ENCODE measurements at places on chromosomes 13 and 19.

- no peak for DNase-seq
These were observed 75.0 kb downstream of the KCNRG start for GRCh38 chr13:50090211-50090610.

GRCh38 chr13:21901811-21902708 is 231.2 kb downstream of the FGF9 start:
- no peak for DNase-seq

DNA sequence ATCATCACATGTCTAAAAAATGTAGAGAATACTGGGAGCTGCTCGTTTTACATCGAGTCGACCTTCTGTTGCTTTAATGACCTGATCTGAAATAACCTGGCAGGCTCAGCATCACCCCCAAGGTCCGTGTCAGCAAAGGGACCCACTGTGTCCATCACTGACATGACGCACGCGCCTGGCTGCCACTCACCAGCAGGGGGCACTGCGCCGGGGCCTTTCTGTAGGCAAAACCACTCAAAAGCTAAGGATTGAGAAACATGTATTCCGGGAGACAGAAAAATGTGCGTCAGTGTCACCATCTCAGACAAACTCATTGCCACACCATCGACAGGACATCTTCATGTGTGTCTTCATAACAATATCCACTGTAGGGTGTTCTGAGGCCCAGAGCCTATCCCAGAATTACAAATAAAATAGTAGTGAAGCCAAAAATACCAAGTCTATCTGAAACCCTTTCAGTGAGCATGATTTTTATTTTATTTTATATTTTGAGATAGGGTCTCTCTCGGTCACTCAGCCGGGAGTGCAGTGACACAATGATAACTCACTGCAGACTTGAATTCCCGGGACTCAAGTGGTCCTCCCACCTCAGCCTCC is 130.3 kb upstream of the LSM14A start:
- no peak for DNase-seq

DNA sequence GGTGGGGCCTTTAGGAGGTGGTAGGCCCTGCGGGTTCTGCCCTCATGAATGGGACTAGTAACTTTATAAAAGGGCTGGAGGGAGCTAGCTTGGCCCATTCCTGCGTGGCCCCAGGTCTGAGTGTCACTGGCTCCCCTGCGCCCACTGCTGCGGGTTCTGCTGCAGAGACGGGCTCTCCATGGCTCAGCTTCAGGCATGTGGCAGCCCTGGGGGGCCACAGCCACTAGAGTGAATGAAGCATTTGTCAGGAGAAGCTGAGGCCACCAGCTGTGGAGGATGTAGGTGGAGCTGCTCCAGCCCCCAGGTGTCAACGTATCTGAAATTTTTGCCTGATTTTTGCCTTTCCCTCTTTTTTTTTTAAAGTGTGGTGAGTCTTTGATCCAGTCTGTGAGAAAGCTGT is 119.1 kb downstream of the SOX1 start:
- DNase-seq = no peak

- DNase-seq = no peak
These were observed 13.1 kb downstream of the DCAF15 start for GRCh38 chr19:13965377-13965896.

DNA sequence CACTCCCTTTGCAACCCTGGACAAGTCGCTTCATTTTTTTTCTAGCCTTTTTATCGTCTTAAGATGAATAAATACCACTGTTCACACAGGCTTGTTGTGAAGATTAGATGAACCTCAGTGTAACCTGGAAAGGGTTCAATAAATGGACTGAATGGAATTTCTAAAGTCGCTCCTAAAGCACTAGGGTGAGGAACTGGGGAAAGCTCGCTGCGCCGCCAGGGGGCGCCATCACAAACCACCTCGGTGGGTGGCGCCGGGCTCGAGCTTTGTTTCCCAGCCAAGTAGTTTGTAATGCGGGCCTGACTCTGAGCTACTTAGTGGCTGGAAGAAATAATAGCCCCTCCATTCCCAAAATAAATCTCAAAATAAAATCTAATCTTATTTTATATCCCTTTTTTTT is 2.2 kb upstream of the CEACAM6 start:
- no peak for DNase-seq

DNA sequence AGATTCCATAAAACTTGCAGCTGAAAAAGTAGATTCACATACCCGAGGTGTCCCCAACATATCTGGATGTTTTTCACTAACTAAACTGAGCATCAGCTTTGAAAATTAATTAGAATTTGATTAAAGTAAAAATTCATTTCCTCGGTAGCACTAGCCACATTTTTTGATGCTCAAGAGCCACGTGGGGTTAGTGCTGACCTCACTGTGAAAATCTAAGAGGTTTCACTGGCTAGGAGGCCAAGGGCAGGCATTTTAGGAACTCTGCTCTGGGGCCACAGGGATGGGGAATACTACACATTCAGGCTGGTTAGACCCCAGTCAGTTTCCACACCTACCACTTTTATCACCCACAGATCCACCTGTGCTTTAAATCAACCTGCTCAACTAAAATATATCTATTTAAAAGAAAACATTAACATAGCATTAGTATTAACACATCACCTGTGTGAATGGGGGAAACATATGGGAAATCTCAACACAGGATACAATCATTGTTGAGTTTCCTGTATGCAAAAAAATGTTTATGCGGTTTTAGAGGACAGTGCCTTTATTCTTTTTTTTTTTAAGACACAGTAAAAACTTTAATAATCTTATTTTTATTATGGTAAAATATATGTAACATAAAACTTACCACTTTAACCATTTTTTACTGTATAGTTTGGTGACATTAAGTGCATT is 45.5 kb downstream of the BRD4 start:
- DNase-seq = no peak

DNA sequence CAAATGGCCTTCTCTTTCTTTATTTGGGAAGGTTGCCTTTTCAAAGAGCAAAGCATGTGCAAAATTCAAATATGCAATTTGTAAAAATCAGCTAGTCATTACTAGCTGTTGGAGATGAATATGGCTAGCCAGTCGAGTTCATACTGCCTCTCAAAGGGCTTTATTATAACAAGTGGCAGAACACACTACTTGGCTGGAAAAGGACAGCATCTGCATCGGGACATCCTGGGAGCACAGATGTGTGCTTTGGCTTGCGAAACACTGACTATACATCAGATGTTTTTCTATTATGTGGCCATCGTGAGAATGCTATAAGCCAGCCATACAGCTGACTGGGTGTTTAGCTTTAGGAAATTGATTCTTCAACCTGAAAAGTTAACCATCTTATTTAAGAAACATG is 424.2 kb downstream of the KCTD12 start:
- DNase-seq = no peak

DNA sequence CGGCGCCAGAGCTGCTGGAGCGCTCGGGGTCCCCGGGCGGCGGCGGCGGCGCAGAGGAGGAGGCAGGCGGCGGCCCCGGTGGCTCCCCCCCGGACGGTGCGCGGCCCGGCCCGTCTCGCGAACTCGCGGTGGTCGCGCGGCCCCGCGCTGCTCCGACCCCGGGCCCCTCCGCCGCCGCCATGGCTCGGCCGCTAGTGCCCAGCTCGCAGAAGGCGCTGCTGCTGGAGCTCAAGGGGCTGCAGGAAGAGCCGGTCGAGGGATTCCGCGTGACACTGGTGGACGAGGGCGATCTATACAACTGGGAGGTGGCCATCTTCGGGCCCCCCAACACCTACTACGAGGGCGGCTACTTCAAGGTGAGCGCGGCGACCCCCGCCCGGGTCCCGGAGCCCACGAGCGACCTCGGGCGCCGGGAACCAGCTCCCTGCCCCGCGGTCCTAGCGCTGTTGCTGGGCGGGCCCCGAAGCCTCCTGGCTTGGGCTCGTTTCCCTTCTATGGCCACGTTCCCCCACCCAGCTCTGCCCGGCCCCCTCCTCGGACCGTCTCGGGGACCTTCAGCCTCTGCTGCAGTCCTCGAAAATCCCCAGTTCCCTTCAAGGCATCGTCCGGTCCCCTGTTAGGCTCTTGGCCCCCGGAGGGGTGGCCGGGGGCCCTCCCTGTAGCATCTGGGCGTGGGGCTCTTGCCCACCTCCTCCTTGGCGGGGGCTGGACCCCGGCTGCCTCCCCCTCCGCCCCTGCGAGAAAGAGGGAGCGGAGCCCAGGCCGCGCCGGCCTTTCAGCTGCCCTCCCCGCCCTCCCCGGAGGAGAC is at the start of gene CDC34:
TSS of gene CDC34 (plus strand) at position 8 of the 808 bp plus-strand sequence. CDS start at position 180, 172 bp downstream.
- no peak for DNase-seq

- no peak for DNase-seq
These were observed 315.4 kb downstream of the RBM26 start for GRCh38 chr13:79090552-79091124.

DNA sequence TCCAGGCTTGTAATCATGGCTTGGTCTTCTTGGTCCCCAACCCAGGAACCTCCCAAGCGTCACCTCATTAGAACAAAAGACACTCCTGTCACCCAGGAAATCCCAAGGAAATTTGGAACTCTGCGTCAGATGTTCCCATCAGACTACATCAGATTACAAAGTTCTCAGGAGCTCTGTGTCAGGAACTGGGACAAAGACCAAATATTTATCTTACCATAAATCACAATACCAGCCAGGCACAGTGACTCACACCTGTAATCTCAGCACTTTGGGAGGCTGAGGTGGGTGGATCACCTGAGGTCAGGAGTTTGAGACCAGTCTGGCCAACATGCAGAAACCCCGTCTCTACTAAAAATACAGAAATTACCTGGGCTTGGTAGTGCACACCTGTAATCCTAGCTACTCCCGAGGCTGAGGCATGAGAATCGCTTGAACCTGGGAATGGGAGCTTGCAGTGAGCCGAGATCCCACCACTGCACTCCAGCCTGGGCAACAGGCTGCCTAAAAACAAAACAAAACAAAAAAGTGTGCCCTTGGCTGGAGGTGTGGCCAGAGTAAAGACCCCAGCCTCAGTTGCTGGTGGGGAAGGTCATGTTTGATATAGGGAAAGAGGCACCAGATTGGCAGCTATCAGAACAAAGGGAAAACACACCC is 16.7 kb upstream of the CCDC124 start:
- no peak for DNase-seq

GRCh38 chr19:40365613-40366401 is 17.3 kb downstream of the PLD3 start:
- no peak for DNase-seq

DNA sequence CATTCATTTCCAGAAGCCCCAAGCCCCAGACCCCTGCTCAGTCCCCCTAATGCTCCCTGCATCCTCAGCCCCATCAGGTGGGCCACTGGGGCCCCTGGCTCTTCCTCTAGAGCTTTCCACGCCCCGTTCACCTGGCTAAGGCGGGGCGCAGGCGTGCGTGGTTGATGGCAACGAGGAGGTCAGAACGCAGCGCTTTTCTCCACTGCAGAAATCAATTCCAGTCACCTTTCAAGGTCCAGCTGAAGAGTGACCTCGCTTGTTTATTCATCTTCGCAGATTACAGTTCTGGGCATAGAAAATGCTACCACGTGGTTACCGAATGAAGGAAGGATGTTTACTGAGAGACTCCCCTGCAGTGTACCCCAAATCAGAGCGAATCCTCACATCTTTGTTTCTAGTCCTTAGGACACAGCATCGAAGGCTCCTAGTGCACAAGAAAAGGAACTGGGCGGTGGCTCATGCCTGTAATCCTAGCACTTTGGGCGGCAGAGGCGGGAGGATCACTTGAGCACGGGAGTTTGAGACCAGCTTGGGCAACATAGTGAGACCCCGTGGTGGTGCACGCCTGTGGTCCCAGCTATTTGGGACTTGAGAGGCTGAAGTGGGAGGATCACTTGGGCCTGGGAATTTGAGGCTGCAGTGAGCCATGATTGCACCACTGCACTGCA is 828 bp upstream of the PBX4 start:
- DNase-seq = no peak

DNA sequence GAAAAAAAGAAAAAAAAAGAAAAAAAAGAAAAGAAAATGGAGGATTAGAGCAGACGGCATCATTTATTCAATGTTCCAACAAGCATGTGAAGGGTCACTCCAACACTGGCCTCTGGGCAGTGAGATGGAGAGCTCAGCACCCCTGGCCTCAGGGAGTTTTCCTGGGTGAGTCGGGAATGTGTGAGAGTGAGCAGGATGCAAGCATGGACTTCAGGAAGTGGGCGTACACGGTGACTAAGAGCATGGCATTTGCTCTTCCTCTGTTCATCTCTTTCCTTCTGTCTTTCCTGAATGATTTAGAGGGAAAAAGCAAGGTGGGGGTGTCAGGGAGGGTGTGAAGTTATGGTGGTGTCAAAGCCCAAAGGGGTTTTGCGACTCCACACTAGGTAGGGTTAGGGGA is 682 bp upstream of the CABP5 start:
- DNase-seq = no peak

GRCh38 chr19:55452749-55453346 is 8.6 kb downstream of the ISOC2 start:
- DNase-seq = no peak

DNA sequence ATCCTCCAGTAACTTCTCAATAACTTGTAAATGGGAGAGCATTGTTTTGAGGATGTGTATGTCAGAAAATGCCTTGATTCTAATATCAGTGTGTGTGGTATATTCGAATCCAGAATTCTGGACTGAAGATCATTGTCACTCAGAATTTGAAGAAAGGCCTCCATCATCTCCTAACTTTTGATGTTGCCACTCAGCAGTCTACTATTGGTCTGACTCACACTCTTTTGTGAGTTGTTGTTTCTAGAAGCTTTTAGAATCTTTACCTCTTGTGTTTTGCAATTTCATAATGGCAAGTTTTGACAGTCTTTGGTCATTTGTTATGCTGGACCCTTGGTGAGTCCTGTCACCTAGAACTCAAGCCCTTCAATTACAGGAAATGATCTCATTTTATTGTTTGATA is 77.0 kb downstream of the RUBCNL start:
- DNase-seq = no peak

GRCh38 chr13:23806874-23807526 is 82.2 kb downstream of the MIPEP start:
- DNase-seq = no peak
